ENCODE measurements at places on chromosomes 6 and 20. TPM values are rescaled to one million over a fixed set of nuclear protein-coding genes. Genes with fewer than 3 reads are reported as not detected.

Gene FIG4
- 8.7 TPM for total RNA-seq

Gene THBD
- 1.4 TPM for total RNA-seq

Gene SAMD3
- total RNA-seq, result 2.1 TPM

Gene ENPP1
- total RNA-seq, result 27.2 TPM

- no peak for DNase-seq
Observed at GRCh38 chr6:39958947-39959346, 24.7 kb upstream of the MOCS1 start.

DNA sequence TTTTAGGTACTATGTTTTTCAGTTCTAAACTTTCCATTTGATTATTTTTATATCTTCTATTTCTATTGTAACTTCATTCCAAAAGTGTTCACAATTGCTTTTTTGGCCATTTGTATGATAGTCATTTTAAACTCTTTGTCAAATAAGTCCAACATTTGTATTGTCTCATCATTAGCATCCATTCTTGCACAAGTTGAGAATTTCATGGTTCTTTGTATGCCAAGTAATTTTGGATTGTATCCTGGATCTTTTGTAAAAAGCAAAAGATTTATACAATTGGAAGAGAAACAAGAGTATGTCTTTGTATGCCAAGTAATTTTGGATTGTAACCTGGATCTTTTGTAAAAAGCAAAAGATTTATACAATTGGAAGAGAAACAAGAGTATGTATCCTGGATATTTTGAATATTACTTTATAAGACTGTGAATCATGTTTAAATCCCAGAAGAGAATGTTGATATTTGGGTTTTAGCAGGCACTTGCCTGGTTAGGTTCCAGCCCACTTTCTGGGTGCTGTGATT is 36.9 kb upstream of the NT5E start:
- DNase-seq, result no peak

GRCh38 chr20:41958391-41958790 is 340.2 kb upstream of the CHD6 start:
- no peak for DNase-seq
